Activated CD8-positive, alpha-beta T cell treated with anti-CD3 and anti-CD28 coated beads for 36 hours (primary cell): ENCODE measurements at places on chromosomes 16 and 17. TPM values are rescaled to one million over a fixed set of nuclear protein-coding genes. Genes with fewer than 3 reads are reported as not detected.

DNA sequence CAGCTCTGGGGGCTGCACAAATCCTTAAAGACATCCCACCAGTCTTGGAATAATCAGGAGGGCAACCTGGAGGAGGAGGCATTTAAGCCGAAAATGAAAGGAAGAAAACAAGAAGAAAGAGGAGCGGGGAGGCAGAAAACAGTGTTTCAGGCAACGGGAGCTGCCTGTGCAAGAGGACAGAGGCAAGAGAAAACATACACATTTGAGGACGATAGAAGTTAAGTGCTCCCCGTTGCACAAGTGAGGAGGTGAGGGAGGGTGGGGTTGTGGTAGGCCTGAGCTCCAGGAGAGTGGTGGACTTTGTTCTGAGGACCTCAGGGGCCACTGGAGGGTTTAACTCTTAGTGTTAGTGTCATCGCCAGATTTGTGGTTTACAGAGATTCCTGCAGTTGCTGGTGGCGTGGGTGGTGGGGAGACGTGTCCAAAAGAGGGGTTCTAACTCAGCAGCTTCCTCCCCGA is 27.6 kb upstream of the CIBAR2 start:
- DNase-seq = no peak

DNA sequence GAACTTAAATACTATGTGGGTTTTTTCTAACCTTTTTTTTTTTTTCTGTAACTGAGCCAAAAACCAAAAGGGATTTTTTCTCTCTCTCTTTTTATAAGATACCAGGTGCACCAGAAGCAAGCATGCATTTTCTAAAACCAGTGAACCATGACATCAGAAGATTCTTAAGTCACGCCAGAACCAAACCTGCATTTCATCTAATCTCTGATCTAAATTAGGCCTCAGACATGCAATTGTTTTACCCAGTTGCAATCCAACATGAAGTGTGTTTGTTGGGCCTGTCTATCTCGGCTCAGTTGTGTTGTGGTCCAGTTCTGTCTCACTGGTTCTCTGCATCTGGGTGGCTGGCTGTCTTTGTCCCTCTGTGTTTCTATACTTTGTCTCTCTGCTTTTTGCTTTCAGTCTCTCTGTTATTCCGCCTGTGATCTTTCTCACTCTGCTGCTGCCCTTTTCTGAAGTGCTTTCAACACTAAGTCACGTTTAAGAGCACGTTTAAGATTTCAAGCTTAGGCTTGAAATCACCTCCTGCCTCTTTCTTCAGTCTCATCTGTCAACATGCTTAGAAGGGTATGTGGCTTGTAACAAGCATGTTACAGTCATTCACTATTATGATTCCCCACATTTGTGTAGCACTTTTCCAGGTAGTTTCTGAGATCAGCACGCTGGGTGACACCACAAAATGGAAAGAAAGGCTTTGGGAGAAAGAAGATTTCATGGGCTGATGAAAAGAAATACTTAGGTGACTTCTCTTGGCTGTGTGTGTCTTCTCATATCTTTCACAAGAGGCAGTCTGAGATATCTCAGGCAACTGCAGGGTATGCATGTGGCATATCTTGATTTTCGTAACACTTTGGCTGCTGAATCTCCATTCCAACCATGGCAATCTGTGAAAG is 488.9 kb downstream of the SHISA9 start:
- no peak for DNase-seq

DNA sequence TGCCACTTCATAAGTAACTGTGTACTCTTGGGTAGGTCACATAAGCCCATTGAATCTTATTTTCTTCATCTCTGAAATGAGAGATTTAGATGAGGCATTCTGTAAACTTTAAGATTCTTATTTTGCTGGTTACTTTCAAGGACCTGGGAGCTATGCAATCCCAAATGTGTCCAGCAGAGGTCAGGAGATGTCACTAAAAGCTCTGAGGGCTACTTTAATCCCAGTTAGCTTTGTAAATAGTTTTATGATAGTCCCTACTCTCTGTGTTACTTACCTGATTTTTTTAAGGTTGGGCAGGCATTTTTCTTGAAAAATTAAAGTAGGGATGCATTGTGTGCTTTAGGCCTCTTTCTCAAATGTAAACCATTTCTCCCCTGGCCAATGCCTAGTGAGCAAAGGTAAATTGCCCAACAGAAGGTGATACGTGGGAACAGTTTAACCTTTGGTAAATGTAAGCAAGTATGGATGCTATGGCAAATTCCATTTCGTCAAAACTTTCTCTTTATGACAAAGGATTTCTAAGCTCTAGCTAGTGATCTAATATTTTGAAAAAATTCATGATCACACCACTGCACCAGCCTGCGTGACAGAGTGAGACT is 57.1 kb upstream of the WSB1 start:
- peak; percentile 91 for DNase-seq

DNA sequence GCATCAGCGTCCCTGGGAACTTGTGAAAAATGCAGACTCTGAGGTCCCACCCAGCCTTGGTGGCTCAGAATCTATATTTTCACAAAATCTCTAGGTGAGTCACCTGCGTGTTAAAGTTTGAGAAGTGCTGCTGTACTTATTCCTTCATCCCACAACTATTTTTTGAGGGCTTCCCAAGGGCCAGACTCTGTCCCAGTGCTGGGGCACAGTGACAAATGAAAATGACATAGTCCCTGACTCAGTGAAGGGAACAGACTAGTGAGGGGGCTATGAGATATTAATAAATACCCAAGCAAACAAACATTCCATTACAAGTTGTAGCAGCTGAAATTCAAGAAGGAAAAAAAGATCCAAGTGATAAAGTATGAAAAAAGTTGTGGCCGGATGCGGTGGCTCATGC is 9.9 kb upstream of the EMP2 start:
- DNase-seq = no peak

- no peak for DNase-seq
These were observed 68.9 kb downstream of the NEUROD2 start for GRCh38 chr17:39538866-39539265.

GRCh38 chr16:14172200-14172809 is 101.2 kb downstream of the MRTFB start:
- DNase-seq = no peak

GRCh38 chr17:32941419-32942032 is 13.6 kb downstream of the TMEM98 start:
- no peak for DNase-seq

DNA sequence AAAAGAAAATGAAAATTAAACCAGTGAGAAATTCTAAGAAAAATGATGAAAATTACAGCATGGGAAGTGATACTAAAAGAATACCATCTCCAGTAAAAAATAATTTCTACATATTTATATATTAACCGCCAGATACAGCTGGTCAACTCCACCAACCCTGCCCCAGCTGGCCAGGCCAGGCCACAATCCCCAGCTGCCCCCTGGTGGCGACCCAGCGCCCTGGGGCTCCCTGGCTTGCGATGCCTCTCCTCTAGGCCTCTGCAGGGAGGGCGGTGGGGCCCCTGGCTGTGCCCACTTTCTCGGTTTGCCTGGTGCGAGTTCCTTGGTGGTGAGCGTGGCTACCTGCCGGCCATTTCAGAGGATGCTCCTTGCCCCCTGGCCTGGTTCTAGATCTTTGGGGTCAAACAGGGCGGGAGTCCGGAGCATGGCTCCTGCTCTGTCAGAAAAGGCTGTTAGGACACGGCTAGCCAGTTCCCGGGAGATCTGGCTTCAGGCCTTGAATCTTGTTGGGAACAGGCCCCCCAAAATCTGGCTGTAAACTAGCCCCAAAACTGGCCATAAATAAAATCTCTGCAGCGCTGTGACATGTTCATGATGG is 14.5 kb downstream of the GLIS2 start:
- peak; percentile 83 for DNase-seq

GRCh38 chr16:83929811-83930555 is 23.1 kb upstream of the OSGIN1 start:
- DNase-seq = no peak

DNA sequence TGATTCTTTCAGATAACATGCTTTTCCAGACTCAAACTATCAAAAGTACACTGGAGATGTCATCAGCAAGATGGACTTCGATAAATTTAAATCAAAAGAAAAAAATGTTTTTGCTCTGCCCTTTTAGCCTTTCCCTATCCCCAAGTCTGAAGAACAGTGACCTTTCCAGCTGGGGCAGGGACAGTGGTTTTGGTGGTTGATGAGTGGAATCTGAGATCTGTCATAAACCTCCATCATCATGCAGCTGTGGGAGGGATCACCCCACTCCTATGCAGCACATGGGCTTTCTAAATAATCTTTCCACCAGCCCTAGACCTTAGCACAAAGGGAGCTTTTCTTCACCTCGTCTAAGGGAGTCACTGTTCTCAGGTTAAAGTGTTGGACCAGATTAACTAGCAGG is 869.5 kb upstream of the SOX9 start:
- DNase-seq = no peak

GRCh38 chr17:50238601-50239280 is 35.5 kb upstream of the TMEM92 start:
- DNase-seq = no peak

GRCh38 chr16:25419153-25419552 is 161.5 kb upstream of the ZKSCAN2 start:
- no peak for DNase-seq

- DNase-seq = no peak
These were observed 11.3 kb downstream of the TBX4 start for GRCh38 chr17:61463316-61464129.

GRCh38 chr16:71956486-71956885 is 43.7 kb downstream of the PKD1L3 start:
- DNase-seq = no peak

DNA sequence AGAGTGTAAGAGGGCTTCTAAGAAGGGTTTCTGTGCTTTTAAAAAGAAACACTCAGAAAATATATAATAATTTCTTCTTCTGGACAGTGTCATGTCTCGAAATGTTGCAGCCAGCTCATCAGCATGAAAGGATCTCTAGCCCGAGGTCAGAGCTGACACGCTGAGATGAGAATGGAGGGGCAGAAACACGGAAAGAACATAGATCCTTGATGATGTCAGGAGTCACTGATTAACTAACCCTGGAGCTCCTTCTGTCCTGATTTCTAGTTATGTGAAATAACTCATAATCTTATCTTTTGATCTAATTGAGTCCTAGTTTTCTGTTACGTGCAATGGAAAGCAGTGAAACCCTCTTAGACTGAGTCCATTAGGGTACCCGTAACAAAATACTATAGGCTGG is 10.3 kb upstream of the TOX3 start:
- no peak for DNase-seq

GRCh38 chr16:83733301-83733700 is 74.5 kb upstream of the HSBP1 start:
- peak; percentile 10 for DNase-seq

GRCh38 chr16:78605548-78606101 is 506.2 kb downstream of the WWOX start:
- DNase-seq = no peak

DNA sequence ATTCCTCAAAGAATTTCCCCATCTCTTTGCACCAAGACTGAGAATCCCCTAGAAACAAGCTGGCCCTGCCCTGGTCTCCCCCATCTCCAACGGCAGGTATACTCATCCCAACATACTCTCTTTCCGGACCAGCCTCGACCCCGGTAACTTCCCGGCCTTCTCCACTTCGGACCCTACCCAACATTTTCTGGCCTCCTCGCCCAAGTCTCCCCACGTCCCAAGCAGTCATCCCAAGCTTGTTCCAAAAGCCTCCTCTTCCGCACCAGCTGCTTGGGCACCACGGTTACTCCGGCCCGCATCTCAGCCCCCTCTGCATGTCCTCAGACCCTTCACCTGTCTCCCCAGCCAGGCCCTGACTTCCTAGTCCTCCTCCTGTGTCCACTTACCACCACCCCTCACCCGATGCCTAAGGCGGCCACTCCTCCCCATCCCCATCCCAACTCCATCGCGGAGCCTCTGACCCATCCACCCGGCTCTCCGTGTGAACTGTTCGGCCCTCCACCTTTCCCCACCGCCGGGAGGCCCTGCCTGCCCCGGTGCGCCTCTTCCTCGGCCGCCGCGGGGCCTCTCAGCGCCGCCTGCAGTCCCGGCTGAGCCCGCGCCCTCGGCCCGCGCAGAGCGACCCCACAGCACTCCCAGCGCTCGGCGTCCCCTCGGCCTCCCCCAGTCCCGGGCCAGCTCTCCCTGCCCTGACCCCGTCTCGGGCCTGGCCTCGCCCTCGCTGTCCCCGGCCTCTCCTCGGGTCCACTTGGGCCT is 994 bp downstream of the PITPNA start:
- DNase-seq = peak; percentile 52

Gene OR3A2
- 2.7 TPM for total RNA-seq

Gene CDH1
- 0.54 TPM for total RNA-seq

Gene TBC1D3C
- not detected for total RNA-seq

Gene KCNJ2
- not detected for total RNA-seq

Gene ABCC11
- total RNA-seq = 0.54 TPM

Gene PTX4
- total RNA-seq = not detected

Gene CCDC40
- 0.54 TPM for total RNA-seq

Gene DNAI2
- 0.47 TPM for total RNA-seq

Gene FAHD1
- total RNA-seq = 17.8 TPM

Gene DCXR
- 99.2 TPM for total RNA-seq

Gene NPIPA8
- not detected for total RNA-seq
